ENCODE measurements at places on chromosomes 5 and 9.

- no peak for DNase-seq
These were observed 165.3 kb downstream of the MAN2A1 start for GRCh38 chr5:109855056-109855455.

- DNase-seq: no peak
These were observed 33.8 kb upstream of the ACO1 start for GRCh38 chr9:32350682-32351081.

DNA sequence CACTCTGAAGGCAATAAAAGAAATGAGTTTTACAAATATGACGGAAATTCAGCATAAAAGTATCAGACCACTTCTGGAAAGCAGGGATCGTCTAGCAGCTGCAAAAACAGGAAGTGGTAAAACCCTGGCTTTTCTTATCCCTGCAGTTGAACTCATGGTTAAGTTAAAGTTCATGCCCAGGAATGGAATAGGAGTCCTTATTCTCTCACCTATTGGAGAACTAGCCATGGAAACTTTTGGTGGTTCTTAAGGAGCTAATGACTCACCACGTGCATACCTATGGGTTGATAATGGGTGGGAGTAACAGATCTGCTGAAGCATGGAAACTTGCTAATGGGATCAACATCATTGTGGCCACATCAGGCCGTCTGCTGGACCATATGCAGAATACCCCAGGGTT, 93.5 kb upstream of the RGMB start:
- DNase-seq: no peak

DNA sequence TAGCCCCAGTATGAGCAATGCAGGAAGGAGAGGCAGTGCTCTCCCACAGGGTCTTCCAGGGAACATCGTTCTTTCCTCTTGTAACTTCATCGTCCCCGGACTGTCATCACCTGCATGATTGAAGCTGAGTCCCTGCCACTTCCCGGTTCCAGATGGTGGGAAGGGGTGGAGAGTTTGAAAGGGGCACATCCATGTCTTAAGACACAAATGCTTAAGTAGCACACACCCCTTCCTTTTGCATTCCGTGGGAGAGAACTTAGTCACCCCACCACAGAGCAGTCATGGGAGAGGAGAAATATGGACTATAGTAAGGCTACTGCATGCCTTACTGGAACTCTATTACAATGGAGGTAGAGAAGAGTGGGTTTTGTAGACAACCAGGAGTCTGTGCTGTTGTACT, 165.3 kb upstream of the GAS1 start:
- no peak for DNase-seq
